ENCODE measurements at places on chromosomes 4 and X. TPM values are rescaled to one million over a fixed set of nuclear protein-coding genes. Genes with fewer than 3 reads are reported as not detected.

GRCh38 chr4:171025343-171025742 lies 787.9 kb upstream of the GALNTL6 start:
- H3K4me3 ChIP-seq, result no peak overlapping the region
- no peak overlapping the region for H3K27ac ChIP-seq
- H3K4me1 ChIP-seq, result no peaks in the 10 kb centered on the region
- H3K36me3 ChIP-seq, result no peaks in the 10 kb centered on the region

DNA sequence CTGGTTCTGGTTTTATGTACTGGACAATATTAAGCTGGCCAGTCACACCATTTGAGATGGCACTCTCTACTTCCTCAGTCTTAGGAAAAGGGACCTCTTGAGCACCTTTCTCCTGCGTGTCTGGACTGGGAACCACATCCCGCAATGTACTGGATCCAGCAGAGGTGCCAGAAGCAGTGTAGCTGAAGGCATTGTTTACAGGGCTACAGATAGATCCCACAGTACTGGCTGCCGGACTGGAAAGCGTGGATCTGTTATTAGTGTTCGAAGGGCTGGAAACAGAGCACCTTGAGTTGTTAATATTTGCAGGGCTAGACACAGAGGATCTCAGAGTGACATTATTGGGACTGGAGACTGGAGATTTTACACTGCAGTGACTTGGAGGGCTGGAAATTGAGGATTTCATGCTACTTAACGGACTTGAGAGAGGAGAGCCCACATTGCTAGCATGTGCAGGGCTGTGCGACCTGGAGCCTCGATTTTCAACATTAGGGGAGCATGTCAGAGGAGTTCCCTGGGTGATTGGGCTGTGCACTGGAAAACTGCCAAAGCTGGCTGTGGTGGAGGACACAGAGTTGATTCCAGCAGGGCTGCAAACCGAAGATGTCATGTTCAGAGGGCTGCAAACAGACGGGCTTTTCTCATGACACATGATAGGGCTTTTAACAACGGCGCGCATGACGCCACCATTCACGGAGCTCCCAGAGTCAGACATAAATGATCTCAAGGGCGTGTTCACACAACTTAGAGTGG lies 6.4 kb downstream of the NR3C2 start:
- H3K4me1 ChIP-seq, result no peaks in the 10 kb centered on the region
- no peak overlapping the region for H3K4me3 ChIP-seq
- H3K27me3 ChIP-seq, result peaks cover 4% of the 10 kb centered on the region
- no peaks in the 10 kb centered on the region for H3K36me3 ChIP-seq
- H3K27ac ChIP-seq, result no peak overlapping the region
- DNase-seq, result no peak

GRCh38 chr4:139940600-139940999 lies 213.4 kb downstream of the MAML3 start:
- no peaks in the 10 kb centered on the region for H3K36me3 ChIP-seq
- no peaks in the 10 kb centered on the region for H3K27me3 ChIP-seq
- H3K4me3 ChIP-seq, result no peak overlapping the region
- H3K4me1 ChIP-seq, result peaks cover 5% of the 10 kb centered on the region
- no peak overlapping the region for H3K27ac ChIP-seq

GRCh38 chrX:84666086-84666485 lies 163.8 kb upstream of the HDX start:
- H3K4me1 ChIP-seq, result no peaks in the 10 kb centered on the region
- H3K27me3 ChIP-seq, result no peaks in the 10 kb centered on the region
- H3K36me3 ChIP-seq, result no peaks in the 10 kb centered on the region
- H3K4me3 ChIP-seq, result no peak overlapping the region

SSX2B gene
- total RNA-seq, result 0.37 TPM

DNA sequence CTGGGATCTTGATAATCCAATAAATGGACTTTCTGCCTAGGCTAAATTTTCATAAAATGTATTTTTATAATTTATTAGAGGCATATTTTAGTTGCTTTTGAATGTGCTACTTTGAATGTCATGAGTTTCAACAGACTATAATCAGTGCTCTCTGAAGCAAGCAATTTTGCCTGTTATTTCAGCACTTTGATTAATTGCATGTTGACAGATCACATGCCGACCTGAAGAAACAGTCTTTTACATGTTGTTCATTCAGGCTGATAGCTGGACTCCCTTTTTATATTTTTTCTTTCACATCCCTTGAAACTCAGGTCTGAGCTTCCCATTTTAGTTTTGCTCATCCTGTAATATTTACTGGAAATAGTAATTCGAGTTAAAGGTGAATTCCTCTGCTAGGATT lies 341.0 kb downstream of the NAP1L3 start:
- no peaks in the 10 kb centered on the region for H3K27me3 ChIP-seq
- H3K36me3 ChIP-seq, result no peaks in the 10 kb centered on the region

GRCh38 chr4:1746919-1747602 lies 25.7 kb downstream of the TACC3 start:
- H3K27ac ChIP-seq, result no peak overlapping the region
- no peaks in the 10 kb centered on the region for H3K27me3 ChIP-seq
- no peak for DNase-seq
- no peak overlapping the region for H3K4me3 ChIP-seq
- H3K4me1 ChIP-seq, result no peaks in the 10 kb centered on the region

DNA sequence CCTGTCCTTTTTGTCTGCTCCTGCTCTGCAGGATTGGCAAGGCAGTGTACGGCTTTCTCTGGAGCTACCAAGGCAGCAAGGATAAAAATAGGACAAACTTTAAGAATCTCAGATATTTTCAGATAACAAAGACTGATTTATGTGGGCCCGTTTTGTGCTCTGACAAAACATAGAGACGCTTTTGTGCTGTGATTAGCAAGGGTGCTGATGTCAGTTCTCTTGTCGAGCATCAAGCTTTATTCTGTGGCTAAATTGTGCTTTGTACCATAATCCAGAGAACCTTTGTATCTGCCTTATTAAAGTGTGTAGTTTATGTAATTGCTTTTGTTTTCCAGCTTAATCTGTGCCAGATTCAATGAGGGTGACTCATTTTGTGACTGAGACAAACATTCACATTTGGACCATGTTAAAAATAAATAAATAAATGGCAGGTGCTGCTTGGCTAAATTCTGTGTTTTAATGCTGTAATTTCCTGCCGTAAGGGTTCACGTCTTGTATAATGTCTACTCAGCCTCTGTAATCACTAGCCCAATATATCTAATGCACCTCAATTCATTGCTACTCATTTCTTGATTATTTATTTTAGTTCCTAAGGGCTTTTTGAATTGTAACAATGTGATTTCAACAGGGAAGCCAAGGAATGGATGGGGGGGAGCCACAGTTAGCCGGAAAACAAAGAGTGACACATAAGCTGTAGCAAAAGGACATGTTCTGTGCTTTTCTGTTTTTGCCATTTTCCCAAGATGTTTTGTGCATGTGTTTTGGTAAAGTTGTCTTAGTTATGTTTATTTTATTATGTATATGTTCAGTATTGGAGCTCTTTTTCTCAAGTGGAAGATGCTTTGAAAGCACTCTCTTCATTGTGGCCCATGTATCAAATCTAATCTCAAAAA lies 75.1 kb downstream of the GAB1 start:
- no peaks in the 10 kb centered on the region for H3K36me3 ChIP-seq
- H3K4me1 ChIP-seq, result peaks cover 19% of the 10 kb centered on the region
- peak; percentile 30 for DNase-seq
- H3K4me3 ChIP-seq, result no peak overlapping the region

GRCh38 chr4:37381040-37381668 lies 136.6 kb downstream of the NWD2 start:
- H3K4me1 ChIP-seq, result no peaks in the 10 kb centered on the region
- DNase-seq, result no peak
- H3K36me3 ChIP-seq, result no peaks in the 10 kb centered on the region
- no peak overlapping the region for H3K4me3 ChIP-seq
- H3K27ac ChIP-seq, result no peak overlapping the region
- peaks cover 43% of the 10 kb centered on the region for H3K27me3 ChIP-seq

- no peaks in the 10 kb centered on the region for H3K27me3 ChIP-seq
- no peak for DNase-seq
- no peak overlapping the region for H3K4me3 ChIP-seq
- H3K4me1 ChIP-seq, result no peaks in the 10 kb centered on the region
- H3K27ac ChIP-seq, result no peak overlapping the region
These were observed 53.4 kb downstream of the FHDC1 start for GRCh38 chr4:152989554-152989970.

DNA sequence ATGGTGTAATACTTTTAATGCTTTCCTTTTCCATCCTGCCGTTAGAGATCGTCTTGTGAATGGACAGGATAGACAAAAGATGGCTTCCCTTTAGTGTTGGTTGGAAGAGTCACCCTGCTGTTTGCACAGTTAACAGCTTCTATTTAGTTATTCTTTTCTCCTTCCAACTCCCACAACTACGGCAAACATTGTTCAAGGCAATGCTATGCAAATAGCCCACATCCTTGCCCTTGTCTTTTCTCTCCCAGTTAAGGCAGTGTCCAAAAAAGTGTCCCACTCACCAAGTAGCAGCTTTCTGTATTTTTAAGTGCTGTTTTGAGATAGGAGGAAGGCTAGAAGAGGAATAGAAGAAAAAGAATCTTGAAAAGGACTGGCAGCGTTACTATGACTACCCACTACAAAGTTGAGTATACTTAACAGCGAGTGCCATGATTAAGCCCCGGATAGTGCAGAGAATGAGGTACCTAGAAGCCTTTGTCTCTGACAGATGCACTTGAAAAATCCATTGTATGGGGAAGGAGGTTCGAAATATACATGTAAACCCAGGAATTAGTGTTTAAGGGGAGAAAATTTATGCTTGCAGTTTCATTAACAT lies 12.1 kb upstream of the RUFY3 start:
- no peaks in the 10 kb centered on the region for H3K4me1 ChIP-seq
- H3K36me3 ChIP-seq, result no peaks in the 10 kb centered on the region
- no peak overlapping the region for H3K27ac ChIP-seq
- H3K27me3 ChIP-seq, result no peaks in the 10 kb centered on the region
- no peak overlapping the region for H3K4me3 ChIP-seq
- no peak for DNase-seq

PAGE2 gene
- not detected for total RNA-seq

DNA sequence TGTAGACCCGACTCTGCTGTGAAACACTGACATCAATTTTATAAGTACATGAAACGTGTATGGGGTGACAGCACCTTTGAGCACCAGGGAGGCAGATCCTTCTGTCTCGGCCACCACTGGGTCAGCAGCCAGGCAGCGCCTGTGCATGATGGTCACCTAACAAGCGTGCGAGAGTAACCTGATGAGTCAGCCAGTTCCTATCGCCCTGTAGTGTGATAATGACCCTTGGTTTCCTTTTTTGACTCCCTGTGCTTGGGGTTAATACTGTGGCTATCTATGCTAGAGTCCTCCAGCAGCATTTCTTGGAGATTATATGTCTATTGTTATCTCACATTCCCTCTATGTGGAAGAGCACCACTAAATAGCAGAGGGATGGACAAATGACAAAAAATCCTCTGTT lies 101.6 kb downstream of the NPNT start:
- no peaks in the 10 kb centered on the region for H3K27me3 ChIP-seq
- DNase-seq, result no peak
- H3K27ac ChIP-seq, result no peak overlapping the region
- no peaks in the 10 kb centered on the region for H3K4me1 ChIP-seq

GRCh38 chrX:134571796-134572195 lies 86.5 kb downstream of the PLAC1 start:
- H3K27ac ChIP-seq, result peak overlapping the region; percentile 47
- no peaks in the 10 kb centered on the region for H3K27me3 ChIP-seq
- H3K36me3 ChIP-seq, result no peaks in the 10 kb centered on the region
- H3K4me1 ChIP-seq, result peaks cover 12% of the 10 kb centered on the region
- DNase-seq, result no peak

Measured in A673 (cell line).